ENCODE measurements at places on chromosomes 7 and 10.

GRCh38 chr10:56763090-56763489, 402.0 kb upstream of the ZWINT start:
- DNase-seq: no peak

GRCh38 chr10:100528123-100528886, 1.4 kb downstream of the NDUFB8 start:
- no peak for DNase-seq

DNA sequence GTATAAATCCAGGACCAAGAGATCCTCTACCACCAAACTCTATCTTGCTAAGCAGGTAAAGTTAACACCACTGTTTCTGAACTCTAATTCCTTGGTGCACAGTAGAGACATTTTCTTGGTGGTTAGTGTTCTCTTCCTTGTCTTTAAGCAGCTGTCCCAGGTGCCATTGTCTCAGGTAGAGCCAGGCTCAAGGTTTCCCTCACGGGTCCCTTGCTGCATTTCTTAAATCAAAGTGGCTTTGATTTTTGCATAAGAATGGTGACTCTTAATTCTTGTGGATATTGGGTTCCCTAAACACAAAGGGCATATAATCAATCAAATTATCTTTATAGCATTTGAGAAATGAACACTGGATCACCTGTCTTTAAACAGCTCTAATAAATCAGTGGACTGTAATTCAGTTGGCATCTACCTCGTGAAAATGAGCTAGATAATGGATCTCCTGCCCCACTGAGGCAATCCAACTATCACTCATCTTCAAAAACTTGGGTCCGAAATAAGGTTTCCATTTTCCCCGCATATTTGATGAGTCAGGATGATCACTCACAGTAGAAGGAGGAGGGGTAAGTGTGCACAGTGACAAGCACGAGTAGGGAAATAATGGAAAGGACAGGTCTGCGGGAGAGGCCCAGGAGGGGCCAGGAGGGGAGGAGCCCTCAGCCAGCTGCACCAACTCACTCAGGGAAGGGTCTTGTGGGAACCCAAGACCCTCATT, 2.4 kb downstream of the ABCC2 start:
- no peak for DNase-seq

GRCh38 chr7:142496545-142496991, 238.7 kb upstream of the PRSS58 start:
- no peak for DNase-seq

- no peak for DNase-seq
These were observed 94.9 kb upstream of the INSYN2A start for GRCh38 chr10:127291329-127291728.

DNA sequence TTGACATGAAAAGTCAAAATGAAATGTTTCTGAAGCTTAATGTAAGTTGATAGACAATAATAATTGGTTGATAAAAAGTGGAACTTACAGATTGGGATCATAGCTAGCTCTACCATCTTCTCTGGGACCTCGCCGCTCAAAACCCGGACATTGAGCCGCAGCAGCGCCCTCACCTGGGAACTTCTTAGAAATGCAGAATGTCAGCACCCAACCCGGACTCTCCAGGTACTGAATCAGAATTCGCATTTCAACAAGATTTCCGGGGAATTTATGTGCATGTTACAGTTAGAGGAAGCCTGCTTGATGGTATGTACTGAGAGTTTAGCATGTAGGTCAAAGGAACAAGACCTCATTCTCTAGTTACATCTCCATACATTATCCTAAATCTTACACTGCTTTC, 36.7 kb upstream of the ABLIM1 start:
- no peak for DNase-seq

DNA sequence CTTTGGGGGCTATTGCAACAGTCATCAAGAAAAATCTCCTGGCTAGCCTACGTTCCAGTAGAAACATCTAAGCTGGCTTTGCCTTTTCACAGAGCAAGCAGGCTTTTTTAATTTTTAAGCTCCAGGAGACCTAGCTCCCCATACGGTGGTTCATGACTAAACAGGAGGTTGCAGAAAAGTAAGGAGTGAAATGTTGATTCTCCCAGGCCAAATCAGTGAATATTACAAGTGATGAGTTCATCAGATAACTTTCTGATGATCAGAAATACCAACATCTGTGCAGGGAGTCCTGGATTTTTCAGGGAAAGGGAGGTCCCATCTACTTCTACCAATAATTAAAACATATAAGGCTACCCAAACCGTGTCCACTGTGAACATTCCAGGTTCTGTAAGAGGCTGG, 477.3 kb upstream of the CELF2 start:
- no peak for DNase-seq

DNA sequence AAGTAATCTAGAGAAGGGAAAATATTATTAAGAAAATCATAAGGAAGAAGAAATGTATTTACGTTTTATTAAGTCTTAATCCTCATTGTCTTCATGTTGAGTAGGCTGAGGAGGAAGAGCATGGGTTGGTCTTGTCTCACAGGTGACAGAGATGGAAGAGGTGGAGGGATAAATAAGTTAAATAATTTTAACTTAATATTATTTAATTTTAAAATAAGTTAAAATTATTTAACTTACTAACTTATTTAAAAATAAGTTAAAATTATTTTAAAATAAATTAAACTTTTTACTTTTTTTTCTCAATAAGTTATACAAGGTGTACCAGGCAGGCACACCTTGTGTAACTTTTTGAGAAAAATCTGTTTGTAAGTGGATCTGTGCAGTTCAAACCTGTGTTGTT, 36.6 kb downstream of the STK31 start:
- no peak for DNase-seq

DNA sequence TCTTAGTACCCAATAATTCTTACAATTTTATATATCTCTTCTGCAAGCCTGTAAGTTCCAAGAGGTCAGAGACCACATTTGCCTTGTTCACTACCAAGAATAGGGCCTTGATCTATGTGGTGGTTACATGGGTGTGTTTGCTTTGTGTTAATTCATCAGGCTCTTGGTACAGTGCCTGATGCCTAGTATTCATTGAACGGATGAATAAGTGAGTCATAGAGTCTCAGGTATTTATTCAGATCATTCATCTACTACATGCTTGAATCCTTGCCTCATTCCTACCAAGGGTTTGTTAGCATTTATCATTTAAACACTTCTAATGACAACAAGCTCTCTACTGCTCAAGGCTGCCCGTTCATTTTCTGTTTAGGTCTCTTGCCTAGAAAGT, 11.3 kb upstream of the SGPL1 start:
- DNase-seq: no peak

DNA sequence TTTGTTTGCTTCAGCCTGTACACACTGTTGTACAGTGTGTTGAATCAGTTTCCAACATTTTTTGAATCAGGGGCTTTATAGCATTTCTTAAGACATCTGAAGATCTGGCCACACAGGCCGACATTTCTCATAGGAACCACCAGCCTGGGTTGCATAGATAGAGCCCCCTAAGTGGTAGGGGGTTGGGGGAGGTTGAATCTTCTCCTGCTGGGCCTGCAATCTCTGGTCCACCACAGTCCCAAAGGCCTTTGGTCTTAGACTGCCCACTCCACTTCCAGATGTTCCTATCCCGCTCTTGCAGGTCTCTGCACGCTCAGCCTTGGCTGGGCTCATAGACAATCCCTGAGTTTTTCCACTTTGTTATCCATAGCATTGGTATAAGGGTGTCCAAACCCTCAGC, 75.4 kb upstream of the HABP2 start:
- no peak for DNase-seq

GRCh38 chr10:100319707-100320402, 10.2 kb downstream of the PKD2L1 start:
- no peak for DNase-seq

DNA sequence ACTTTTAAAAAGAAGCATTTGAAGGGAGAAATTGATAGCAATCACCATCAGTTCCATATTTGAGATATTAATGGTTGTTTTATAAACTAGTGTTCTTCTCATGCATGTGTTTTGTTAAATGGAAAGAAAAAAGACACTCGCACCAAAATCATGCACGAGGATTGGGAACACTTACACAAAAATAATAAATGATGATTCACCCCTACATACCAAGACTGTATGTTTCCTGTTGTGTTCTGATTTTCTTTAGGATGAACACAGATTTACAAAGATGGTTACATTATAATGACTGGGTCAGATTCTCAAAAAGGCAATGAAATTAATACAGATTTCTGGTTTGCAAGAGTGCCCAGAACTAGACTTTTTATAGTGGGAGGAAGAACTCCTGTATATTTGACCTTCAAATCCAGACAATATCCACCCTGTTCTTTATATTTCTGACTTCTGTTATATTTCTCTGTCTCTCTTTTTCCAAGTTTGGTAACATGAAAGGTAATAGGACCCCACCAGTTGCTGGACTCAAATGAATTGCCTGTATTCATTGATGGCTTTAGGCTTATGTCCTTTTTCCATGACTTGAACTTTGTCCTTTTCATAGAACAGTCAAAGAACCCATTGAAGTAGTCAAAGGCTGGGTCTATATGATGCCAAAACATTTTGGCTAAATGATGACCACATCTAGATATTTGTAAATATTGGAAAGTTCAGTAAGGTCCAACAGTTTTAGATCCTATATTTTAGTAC, 54.4 kb downstream of the SEMA3A start:
- no peak for DNase-seq

GRCh38 chr10:11448190-11448544, 163.3 kb downstream of the USP6NL start:
- no peak for DNase-seq

- DNase-seq: no peak
These were observed 20.8 kb upstream of the RAB18 start for GRCh38 chr10:27482984-27483956.

GRCh38 chr7:44325201-44325671, at the start of gene CAMK2B:
Gene CAMK2B, minus strand, starts transcription at chr7:44325594. Its CDS starts 173 bp downstream, at chr7:44325421.
- no peak for DNase-seq

- no peak for DNase-seq
These were observed 1.9 kb downstream of the PON1 start for GRCh38 chr7:95322396-95322795.

DNA sequence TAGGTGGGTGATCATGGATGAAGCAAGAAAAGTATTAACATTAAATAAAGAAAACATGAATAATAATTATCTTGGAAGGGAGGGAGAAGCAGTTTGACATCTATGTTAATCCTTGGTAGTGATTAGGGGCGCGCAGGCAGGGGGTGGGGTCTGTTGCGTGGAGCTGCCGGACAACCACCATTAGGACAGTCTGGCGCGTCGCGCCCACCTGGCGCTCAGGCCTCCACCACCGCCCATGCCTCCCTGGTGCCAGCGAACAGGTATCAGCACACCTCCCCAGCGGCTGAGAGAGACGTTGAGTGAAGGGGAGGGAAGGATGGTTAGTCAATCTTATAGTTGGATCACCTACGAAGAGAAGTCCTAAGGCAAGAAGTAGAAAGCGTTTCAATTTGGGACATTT, 94.2 kb upstream of the CDK1 start:
- DNase-seq: no peak

DNA sequence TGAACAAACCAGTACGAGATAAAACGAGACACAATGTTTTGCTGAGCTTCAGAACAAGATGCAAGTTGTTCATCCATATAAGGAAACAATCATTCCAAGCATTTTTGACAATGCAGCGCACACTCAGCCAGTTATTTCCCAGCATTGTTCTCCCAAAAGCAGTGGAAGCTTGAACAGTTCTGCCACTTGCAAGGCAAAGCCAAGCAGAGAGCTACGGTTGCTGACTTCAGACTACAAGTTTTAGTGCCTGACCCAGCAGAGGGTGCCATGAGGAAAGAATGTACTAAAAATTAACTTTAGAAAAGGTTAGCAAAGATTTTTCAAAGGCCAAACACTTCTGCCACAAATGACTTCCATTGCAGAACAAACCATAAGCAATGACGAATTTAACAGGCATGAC, 152.5 kb downstream of the SLC25A13 start:
- no peak for DNase-seq

DNA sequence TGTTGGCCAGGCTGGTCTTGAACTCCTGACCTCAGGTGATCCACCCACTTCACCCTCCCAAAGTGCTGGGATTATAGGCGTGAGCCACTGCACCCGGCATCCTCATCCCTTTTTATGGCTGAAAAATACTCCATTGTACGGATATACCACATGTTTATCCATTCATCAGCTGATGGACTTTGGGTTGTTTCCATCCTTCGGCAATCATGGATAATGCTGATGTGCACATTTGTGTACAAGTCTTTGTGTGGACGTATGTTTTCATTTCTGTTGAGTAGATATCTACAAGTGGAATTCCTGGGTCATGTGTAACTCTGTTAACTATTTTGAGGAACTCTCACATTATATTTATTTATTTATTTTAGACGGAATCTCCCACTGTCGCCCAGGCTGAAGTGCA, 5.7 kb upstream of the UCMA start:
- DNase-seq: no peak

- DNase-seq: no peak
These were observed 100.0 kb downstream of the RNF216 start for GRCh38 chr7:5681423-5681822.

DNA sequence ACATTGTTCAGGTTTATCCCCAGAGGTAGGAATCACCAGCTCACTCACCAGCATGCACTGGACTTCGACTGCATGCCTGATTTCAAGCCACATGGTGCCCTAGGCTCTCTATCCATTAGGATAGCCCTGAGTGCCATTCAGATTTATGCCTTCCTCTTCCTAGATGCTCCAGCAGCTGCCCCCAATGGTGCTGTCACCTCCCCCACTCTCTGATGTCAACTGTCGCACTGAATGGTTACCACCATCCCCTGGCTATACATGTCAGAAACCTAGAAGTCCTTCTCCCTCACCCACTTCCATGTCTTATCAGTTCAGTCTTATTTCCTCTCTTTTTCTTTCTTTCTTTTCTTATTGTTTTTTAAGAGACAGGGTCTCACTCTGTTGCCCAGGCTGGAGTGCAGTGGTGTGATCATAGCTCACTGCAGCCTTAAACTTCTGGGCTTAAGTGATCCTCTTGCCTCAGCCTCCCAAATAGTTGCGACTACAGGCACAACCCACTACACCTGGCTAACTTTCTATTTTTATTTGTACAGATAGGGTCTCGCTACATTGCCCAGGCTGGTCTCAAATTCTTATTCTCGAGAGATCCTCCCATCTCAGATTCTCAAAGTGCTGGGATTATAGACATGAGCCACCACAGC, 2.9 kb downstream of the SFXN4 start:
- no peak for DNase-seq
